Activated CD4-positive, CD25-positive, alpha-beta regulatory T cell (primary cell): ENCODE measurements at places on chromosomes 5 and 9.

DNA sequence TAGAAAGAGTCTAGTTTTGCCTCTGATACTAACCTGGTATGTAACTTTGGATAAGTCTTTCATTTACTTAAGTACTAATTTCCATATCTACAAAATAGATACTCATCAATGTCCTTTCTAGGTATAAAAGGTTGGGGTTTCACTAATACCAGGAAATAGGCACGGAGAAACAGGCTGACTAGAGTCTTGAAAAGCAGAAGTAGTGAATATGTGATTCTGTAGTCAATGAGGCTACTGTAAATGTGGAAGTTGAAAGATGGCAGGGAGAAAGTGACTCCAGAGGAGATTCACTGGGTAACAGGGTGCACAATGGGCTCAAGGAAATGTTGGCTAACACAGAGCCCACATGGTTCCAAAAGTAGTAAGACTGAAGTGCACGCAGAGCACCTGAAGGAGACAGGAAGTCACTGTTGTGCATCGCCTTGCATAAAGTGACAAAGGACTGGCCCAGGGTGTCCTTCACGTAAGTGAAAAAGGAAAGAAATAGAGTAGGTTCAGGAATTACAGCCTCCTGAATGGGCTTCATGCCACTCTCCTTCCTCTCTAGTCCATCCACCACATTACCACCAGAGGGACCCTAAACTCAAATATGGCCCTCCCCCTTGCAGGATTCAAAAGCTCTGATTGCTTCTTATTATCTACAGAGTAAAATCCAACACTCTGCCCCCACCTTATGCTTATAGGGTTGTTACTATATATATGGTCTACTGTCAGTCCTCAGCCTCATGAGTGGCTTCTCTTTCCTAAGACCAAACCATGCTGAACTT lies 288.0 kb upstream of the SMARCA2 start:
- DNase-seq, result no peak

DNA sequence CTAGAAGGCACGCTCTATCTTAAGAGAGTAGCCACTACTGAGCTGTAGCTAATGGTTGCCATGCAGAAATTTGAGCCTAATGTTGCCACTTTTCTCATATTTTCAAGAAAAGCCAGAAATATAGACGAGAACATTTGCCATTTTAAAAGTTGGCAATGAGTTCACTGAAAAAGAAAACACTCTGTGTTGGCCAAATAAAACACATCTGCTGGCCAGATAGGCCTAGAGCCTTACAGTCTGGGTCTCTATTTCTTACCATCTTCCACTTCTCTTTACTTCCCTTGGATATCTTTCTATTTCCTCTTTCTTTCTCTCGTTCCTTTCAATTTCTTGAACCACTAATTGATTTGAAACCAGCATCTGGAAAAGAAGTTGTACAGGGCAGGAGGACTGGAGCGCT lies 36.6 kb upstream of the VCAN start:
- no peak for DNase-seq

- no peak for DNase-seq
Observed at GRCh38 chr5:53084546-53085255, 24.9 kb downstream of the MOCS2 start.

DNA sequence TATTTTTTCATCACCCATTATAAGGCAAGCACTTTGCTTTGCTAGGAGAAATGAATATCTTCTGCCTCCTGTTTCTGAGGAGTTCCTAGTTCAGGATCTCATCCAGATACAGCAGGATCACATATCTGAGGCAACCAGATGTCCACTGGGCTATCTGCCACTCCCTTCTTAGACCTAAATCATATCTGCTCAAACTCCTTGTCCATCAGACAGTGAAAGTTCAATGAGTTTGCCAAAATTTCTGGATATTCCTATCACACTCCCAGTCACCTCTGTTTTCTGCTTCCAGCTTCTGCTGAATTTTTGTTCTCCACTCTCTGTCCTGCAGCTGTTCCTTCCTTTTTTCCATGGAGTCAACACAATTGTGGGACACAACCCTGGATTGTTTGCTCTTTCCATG lies 54.2 kb upstream of the BASP1 start:
- DNase-seq, result no peak

GRCh38 chr5:4243479-4244264 lies 648.0 kb downstream of the IRX1 start:
- DNase-seq, result no peak

- DNase-seq, result no peak
Observed at GRCh38 chr9:78028926-78029325, 2.7 kb downstream of the GNAQ start.

- DNase-seq, result no peak
Observed at GRCh38 chr9:85483208-85483607, 258.5 kb downstream of the AGTPBP1 start.

GRCh38 chr9:18447541-18447940 lies 26.4 kb upstream of the ADAMTSL1 start:
- DNase-seq, result no peak

DNA sequence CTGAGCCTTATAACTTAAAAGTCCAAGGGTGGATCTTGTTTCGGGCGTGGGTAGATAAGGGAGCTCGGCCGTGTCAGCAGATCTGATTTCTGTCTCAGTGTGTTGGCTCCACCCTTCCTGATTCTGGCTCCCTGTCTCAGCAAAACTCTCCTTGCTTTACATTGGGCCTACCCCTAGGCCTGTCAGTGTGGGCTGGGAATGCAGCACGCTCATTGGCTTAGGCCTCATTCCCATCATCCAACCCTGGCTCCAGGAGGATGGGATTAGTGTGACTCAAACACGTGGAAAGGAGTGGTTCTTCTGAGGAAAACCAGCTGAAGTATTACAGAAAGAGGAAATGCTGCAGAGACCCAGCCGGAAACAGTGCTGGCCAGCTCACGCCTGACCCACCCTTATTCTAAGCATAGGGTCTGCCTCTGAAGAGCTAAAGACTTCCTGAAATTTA lies 59.9 kb downstream of the ZFAND5 start:
- DNase-seq, result no peak

GRCh38 chr5:123992641-123993040 lies 480.7 kb downstream of the CSNK1G3 start:
- DNase-seq, result no peak

- no peak for DNase-seq
Observed at GRCh38 chr5:171609806-171610452, 175.7 kb upstream of the SMIM23 start.

DNA sequence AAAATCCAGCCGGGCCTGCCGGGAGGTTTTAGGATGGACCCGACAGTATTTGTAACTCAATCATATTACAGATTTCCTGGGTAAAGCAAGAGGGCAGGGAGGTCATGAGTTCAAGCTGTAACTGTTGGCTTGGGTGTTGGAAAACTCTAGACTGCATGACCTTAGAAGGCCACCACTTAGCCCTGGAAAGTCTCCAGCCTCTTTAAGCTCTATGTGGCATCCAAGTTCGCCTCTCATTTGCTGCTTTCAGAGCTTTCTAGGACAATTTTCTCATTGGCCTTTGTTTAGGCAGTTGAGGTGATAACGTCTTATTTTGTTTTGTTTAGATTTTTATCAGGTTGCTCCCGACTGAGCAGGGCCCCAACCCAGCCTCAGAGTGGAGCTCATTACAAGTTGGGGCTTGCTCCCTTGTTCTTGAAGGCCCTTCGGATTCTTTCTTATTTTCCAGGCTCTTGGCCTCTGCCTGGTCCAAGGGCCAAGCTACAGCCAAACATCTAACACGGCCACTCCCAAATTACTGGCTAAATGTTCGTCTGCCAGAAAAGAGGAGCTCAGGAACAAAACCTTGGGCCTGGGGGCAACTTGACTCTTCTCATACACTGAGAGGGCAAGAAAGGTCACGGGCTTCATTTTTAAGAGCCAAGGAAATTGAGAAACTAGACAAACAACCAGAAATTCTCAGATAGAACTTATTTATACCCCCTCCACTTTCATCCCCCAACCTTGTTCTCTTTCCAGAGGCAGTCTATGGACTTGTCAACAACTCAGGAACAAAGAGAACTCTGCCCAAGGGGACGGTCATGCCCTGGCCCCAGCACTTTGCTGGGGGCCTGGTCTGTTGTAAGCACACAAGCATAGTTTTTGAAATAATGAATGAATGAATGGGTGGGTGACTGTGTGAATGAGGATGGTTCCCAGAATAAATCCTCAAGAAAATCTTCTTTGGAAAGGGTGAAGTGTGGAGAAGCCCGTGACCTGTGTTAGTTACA lies 526.9 kb downstream of the BNC2 start:
- DNase-seq, result no peak

GRCh38 chr5:135153661-135154060 lies 119.6 kb upstream of the PITX1 start:
- DNase-seq, result no peak

DNA sequence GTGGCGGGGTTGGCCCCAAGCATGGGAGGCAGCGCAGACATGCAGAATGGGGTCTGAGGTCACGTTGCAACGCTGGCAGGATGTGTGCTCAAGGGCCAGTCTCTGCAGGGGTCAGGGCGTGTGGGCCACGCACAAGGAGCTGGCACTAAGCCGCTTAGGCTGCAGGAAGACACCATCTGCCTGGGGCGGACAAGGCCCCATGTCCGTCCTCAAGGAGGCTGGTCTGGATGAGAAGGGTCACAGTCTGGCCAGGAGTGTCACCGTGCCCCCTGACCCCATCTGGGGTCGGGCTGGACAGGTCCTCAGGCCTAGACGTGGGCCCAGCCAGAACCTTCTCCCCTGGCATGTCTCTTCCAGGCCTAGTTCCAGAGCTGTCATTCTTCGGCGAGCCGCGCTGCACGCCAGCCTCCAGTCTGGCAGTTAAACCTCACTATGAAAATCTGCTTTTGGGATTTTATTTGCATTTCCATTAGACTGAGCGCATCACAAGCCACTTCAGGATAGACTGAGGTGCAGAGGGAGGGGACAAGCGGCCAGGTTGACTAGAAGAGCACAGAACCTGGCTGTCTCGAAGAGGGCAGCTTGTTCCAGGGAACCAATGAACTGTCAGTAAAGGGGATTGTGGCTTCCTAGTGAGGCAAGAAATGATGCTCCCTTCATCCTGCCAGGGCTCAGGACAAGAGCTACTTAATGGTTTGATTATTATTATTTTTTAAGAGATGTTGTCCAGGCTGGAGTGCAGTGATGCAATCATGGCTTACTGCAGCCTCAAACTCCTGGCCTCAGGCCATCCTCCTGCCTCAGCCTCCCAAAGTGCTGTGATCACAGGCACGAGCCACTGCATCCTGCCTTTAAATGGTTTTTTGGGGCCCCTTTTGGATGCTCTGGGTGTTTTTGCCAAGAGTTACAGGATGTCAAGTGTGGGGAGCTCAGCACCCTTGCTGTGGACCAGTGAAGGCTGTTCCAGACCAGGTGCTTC lies 4.3 kb downstream of the BRD3OS start:
- DNase-seq, result no peak

DNA sequence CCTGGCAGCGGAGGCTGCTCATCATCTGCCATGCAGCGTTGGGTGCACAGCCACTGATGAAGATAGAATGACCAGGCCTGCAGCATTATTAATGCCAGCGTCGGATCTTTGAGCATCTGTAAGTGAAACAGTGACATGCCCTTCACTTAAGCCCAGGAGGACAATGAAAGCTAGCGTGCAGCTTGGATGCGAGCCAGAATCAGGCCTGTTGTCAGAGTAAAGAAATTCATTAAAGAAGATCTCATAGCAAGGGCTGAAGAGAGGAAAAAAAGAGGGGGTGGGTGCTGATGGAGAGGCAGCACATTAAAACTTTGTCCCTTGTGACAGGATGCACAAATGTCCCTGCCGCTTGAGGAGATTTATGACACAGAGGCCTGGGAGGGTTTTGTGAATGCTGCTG lies 186.1 kb upstream of the MAST4 start:
- no peak for DNase-seq

DNA sequence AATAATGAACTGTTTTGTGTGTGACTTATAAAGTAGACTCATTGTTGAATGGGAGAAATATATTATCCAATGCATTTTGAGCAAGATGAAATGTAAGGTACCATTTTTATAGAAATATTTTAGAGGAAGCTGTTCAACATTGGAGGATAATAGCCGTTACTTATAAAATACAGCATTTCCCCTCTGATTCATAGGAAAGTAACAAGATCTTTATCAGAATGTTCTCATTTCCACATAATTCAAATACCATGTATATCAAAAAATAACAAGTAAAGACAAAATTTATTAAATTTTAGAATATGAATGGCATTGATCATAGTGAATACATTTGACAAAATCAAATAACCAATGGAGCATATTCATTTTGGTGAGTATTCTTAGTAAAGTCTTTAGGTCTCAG lies 346.7 kb upstream of the PTGER4 start:
- DNase-seq, result no peak

DNA sequence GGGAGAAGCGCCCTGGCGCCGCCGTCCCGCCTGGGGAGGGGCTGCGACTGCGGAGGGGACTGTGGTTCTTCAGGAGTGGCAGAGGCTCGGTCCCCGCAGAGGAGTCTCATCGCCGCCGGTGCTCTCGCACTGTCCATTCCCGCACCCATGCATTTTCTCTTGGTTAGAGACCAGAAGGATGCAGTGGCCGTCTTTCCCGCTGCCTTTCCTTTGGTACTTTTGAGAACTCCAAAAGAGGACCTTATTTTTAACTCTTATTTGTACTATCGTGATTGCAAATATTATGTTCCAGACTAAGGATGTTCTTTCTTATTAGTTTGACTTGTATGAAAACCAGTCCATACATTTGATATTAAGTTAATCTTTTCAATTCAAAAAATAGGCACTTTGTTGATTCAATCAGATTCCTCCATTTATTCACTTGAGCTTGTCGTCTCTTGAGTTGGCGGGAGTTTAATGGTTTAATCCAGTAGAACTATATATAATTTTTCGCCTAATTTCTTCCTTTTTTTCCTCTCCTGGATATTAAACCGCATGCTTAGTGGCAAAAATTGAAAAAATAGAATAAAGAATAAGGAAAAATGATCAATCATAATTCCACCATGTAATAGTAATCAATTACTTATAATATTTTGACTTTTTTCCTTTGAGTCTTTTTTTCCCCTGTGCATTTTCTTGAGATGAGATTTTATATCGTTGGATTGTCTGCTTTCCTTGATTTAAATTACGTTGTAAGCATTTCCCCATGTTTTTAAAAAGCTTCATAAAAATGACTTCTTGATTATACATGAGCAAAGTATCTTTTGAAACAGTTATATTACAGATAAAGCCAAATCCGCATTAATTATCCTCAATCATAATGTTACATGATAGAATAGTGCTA lies 861 bp downstream of the ZFYVE16 start:
- no peak for DNase-seq

GRCh38 chr5:126139086-126139485 lies 284.1 kb upstream of the GRAMD2B start:
- no peak for DNase-seq

- no peak for DNase-seq
Observed at GRCh38 chr5:142079306-142079721, 29.3 kb upstream of the NDFIP1 start.

GRCh38 chr5:107640568-107640967 lies 30.2 kb downstream of the EFNA5 start:
- DNase-seq, result no peak

GRCh38 chr5:83973925-83974815 lies 253.5 kb upstream of the HAPLN1 start:
- no peak for DNase-seq

DNA sequence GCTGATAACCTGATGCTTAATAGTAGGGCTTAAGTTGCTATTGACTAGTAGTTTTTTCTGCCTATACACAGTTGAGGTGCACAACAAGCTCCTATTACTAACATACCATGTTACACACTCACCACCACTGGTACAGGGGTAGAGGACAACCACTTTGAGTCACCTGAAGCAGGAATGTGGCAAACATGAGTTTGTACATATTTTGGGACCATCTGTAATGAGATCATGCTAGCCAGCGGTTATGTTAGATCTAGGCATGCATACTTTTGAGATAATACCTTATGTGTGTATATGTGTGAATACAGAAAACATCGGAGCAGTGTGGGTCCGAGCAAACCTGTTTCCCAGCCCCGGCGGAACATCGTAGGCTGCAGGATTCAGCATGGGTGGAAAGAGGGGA lies 72.8 kb upstream of the NXNL2 start:
- DNase-seq, result no peak
